Germinal center (tissue), 1 donor: ENCODE measurements at places on chromosomes 2 and 18.
A peak's percentile ranks its signal among the peaks of the same experiment; 100 is the strongest.

DNA sequence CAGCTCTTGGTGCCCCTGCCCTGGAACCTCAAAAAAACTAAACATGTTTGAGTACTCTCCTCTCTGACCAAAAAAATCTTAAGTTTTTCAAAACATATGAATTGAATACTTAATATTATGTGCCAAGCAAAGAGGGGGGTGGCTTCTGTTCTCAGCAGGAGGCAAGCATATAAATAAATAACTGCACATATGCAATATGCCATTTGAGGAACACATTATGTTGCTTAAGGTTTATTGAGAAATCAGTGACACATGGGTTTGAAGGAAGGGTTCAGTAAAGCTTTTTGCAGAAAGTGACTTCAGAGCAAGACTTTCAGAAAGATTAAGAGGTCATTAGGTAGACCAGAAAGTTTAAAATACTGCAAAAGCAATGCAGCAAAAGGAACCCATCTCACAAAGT lies 429.2 kb downstream of the TDRD15 start:
- no peak for DNase-seq

- no peak for DNase-seq
Observed at GRCh38 chr2:114160263-114160981, 270.5 kb downstream of the ACTR3 start.

- DNase-seq, result no peak
Observed at GRCh38 chr2:43824951-43825493, 13.6 kb downstream of the ABCG5 start.

GRCh38 chr2:119174993-119175347 lies 16.4 kb upstream of the C1QL2 start:
- DNase-seq, result no peak

GRCh38 chr2:223930103-223930976 lies 14.8 kb downstream of the WDFY1 start:
- no peak for DNase-seq

- DNase-seq, result no peak
Observed at GRCh38 chr2:147937744-147938349, 82.7 kb downstream of the ORC4 start.

DNA sequence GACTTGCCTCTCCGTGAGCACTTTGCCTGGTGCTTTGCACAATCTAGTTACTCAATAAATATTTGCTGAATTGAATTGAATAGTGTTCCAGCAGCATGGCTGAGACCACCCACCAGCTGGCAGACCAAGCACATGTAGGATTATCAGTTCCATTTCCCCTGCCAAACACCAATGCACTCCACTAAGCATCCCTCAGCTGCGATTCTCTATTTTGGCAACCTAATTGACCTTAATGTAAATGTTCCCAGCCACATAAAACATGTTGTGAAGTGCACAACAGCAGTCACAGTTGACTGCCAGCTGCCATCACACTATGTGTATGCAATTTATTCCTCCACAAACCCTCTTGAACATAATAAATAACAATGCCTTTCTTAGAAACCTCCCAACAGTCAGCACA lies 1879.4 kb upstream of the PIK3C3 start:
- no peak for DNase-seq

- DNase-seq, result peak; percentile 39
Observed at GRCh38 chr2:65057391-65058052, 1.3 kb downstream of the CEP68 start.

GRCh38 chr2:154836632-154837031 lies 138.1 kb downstream of the KCNJ3 start:
- no peak for DNase-seq

- DNase-seq, result no peak
Observed at GRCh38 chr2:20702563-20702962, 35.6 kb downstream of the GDF7 start.

GRCh38 chr2:64213532-64214275 lies 69.5 kb upstream of the PELI1 start:
- peak; percentile 44 for DNase-seq

- DNase-seq, result no peak
Observed at GRCh38 chr18:31206787-31207381, 44.2 kb upstream of the DSC1 start.

GRCh38 chr2:13218205-13218604 lies 501.5 kb downstream of the TRIB2 start:
- no peak for DNase-seq
